ENCODE measurements at places on chromosomes 7 and 10.

GRCh38 chr7:2970861-2971260, 72.8 kb downstream of the CARD11 start:
- DNase-seq, result no peak

DNA sequence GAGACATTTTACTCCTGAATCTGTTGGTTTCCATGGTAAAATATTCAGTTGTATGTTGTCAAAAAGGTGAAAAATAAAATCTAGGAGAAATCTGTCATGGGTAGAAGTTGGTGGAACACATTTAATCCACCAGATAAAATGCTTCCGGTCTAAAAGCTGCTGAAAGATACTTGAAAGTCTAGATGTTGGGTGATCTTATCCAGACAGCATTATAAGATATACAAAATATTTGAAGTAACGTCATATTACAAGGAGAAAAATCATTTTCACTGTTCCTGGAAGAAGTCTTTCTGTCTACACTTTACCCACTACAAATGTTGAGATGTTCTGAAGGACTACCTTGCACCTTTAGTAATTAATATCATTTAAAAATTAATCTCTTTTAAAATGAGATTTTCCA, 40.9 kb downstream of the CALD1 start:
- DNase-seq, result no peak

- DNase-seq, result no peak
Measured at GRCh38 chr7:94492601-94493000, 17.0 kb upstream of the CASD1 start.

DNA sequence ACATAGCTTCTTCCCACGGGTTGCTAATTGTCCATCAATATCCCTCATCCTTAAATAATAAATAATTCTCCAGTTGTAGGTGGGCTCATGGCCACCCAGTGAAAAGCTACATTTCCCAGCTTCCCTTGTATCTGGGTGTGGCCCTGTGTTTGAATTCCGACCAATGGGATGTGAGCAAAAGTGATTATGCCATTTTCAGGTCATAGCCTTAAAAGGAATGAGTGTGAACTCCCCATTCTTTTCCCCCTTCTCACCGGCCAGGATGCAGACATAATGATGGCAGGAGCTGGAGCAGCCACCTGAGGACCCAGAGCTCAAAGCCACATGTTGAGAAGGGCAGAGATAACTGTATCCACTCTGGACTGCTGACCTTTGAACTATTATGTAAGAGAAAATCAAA, 30.3 kb upstream of the CALU start:
- DNase-seq, result no peak

DNA sequence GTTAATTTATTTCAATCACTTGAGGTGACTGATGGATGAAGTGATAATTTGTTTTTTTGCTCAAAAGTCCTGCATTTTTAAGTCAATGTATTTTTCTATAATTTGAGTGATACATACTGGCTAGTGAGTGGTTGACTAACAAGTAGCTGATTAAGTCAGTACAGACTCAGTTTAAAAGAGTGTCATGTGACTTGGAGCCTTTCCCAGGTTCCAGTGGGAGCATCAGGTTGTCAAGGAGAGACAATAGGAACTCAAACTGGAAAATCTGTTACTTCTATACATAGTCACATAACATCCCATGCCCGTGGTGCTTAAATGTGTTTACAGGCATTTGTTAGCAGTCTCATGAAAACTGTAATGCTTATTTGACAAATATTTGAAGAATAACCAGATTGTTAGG, 154.7 kb downstream of the ANK3 start:
- DNase-seq, result no peak

DNA sequence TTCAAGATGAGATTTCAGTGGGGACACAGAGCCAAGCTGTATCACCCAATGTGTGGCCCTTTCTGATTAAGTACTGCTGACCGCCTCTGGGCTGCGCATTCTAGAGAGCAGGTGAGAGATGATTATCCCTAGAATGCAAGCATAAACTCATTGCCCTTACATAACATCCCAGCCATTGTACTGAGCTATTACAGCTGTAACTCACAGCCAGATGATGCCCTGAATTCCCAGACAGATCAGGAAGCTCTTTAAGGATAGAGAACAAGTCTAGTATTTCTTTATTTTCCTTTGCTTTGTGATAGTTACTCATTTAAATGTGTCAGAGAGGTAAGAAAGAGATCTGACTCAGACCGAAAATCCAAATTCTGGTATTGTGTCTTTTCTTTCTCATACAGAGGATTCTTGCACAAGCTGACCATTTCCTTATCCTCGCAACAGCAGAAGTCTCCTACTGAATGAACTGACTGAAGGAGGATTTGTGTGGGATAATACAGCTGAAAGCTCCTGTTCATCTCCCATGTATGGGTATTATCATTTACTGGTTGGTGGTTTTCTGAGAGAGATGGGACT, 58.4 kb downstream of the ZNF22 start:
- no peak for DNase-seq
